Left ventricle myocardium superior (tissue), 1 donor: ENCODE measurements at places on chromosomes 7 and 10. TPM values are rescaled to one million over a fixed set of nuclear protein-coding genes. Genes with fewer than 3 reads are reported as not detected.

GRCh38 chr7:23353172-23353571 lies 54.0 kb downstream of the MALSU1 start:
- no peak for DNase-seq

DNA sequence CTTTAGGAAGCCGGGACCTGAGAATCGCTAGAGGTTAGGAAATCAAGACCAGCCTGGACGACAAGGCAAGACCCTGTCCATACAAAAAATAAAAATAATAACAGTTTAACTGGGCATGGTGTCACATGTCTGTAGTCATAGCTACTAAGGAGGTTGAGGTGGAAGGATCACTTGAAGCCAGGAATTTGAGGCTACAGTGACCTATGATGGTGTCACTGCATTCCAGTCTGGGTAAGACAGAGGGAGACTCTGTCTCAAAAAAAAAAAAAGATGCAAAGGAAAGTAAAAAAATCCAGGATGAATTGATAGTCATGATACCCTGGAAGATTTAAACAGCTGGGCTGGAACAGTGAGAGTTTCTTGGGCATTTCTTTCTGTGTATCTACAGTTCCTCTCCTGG lies 463.2 kb downstream of the GALNT17 start:
- DNase-seq: no peak

DNA sequence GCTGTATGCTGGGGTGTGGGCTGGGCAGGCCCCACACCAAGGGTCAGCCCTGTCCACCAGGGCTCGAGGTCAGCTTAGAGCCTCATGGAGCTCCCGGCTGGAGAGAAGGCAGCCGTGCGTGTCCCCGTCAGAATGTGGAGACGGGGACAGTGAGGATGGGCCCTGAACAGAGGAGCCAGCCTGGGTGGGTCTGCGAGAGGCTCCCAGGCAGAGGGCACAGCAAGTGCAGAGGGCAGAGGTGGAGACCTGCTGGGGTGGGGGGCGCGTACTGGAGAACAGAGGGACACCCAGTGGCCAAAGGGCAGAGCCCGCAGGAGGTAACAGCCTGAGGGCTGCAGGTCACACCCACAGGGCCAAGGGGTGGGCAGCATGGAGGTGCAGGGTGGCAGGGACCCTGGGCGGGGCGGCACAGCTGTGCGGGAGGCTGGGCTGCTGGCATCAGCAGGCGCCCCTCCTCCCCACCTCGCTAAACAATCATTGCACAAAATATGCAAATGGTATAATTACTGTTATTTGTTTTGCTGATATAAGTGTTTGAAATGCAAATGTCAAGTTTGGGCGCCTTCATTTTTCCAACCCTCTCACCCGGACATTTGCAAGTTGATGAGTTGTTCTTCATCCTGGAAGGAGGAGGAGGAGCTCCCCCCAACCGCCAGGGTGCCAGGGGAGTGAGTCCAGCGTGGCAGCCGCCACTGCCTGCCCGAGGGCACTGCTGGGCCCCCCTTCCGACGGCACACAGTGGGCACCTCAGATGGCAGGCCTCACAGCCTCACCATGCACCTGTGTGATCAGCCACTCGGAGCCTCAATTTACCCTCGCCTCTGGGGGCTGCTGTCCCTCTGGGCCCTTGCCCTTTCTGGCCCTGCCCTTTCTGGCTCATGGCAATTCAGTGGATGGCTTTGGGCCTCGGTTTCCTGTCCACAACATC lies 35.0 kb downstream of the ELFN1 start:
- no peak for DNase-seq

GRCh38 chr7:142770661-142771352 lies at the start of gene PRSS2:
Gene PRSS2 (plus strand): TSS chr7:142770970. CDS start chr7:142770983, 13 bp downstream.
- no peak for DNase-seq

GRCh38 chr7:75937958-75938786 lies 23.2 kb downstream of the POR start:
- DNase-seq: peak; percentile 67

- no peak for DNase-seq
These were observed 99.5 kb upstream of the EEPD1 start for GRCh38 chr7:36053589-36053988.

AGAP4 gene
- 7.3 TPM for total RNA-seq

PRSS37 gene
- total RNA-seq: not detected

SUV39H2 gene
- 5.2 TPM for total RNA-seq

FLNC gene
- 591 TPM for total RNA-seq
